ENCODE measurements at places on chromosomes 11 and 22. TPM values are rescaled to one million over a fixed set of nuclear protein-coding genes. Genes with fewer than 3 reads are reported as not detected.

DNA sequence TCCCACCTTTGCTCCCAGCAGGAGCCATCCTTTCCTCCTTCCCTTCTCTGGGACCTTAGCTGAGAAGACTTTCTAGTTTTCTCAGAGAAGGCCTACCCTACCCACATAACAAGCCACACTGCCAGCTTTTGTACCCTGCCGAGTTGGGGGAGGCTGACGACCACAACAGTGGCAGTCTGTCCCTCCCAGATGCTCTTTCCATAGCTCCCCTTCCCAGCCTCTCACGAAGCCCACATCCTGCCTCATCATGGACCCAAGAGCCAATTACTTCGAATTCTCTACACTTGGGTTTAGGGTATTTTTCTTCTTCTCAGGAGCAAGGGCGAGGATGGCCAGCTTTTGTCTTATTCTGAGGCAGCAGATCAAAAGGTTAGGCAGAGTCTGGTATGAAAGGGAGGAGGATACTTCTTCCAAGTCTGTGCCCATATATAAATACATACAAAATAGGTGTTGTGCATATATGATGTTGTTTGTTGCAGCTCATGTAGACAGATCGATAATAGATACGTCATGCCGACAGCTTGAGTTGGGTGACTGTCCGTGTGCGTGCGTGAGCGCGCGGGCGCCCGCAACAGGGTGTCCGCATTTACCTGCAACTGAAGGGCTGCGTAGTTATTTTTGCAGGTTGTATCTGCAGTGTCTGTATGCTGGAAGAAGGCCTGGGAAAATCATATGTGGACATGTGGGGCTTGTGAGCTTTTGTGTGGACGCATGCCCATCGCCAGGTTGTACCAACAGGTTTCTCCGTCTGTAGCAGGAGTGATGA, 846 bp upstream of the NRGN start:
- H3K36me3 ChIP-seq, result no peaks in the 10 kb centered on the region
- peaks cover 8% of the 10 kb centered on the region for H3K27me3 ChIP-seq
- no peak overlapping the region for H3K4me3 ChIP-seq
- peaks cover 6% of the 10 kb centered on the region for H3K4me1 ChIP-seq

DNA sequence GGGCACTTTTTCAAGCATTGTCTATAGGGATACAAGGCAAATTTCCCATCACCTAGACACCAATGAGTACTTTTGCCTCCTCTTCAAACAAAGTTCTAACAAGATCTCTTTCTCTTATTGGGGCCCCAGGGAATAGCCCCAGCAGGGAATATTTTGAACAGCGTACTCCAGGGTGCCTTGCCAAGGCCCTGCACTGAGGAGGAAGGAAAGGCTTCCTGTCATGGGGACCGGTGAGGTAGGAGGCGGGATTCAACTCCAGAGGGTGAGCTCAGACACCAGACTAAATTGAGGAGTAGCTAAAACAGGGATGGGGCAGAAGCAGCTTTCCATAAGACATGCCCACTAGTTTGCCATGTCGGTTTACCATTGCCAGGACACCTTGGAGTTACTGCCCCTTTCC, 28.0 kb upstream of the OR56B4 start:
- H3K27me3 ChIP-seq, result no peaks in the 10 kb centered on the region
- H3K27ac ChIP-seq, result no peak overlapping the region
- no peak overlapping the region for H3K4me3 ChIP-seq
- no peak for DNase-seq

DNA sequence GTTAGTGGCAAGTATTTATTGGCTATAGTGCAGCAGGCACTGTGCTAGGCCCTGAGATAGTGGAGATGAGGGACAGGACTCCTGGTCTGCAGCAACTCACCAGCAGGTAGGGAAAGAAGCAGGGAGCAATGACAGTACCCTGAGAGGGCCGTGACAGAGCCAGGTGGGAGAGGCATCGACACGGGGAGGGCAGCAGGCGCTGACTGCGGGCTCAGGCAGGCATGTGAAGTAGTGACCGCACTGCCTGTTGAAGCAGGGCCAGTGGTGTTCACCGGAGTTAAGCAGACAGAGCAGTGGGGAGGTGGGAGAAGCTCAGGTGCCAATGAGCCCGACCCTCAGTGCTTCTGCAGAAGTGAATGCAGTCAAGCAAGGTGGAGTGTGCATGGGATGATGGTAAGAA, 43.7 kb upstream of the ADA2 start:
- H3K4me3 ChIP-seq, result no peak overlapping the region
- H3K4me1 ChIP-seq, result peaks cover 47% of the 10 kb centered on the region
- H3K27me3 ChIP-seq, result no peaks in the 10 kb centered on the region
- no peak overlapping the region for H3K27ac ChIP-seq
- H3K36me3 ChIP-seq, result no peaks in the 10 kb centered on the region

DNA sequence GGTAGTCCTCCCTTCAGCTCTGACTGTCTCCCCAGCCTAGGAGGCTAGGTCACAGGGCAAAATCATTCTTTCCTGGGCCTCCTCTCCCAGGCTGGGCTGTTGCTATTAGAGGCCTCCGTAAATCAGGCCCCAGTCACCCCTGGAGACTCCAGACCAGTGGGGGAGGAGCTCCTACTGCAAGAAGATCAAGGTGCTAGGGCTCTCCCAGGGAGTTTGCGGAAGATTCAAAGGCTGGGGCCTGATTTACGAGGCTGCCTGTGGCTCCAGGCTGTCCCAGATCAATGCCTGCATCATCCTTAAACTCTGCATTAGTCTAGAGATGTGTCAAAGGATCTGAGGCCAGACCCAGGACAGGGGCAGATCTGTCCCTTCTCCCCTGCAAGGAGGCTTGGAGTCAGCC, 346.2 kb downstream of the TENM4 start:
- H3K4me3 ChIP-seq, result no peak overlapping the region
- H3K27me3 ChIP-seq, result no peaks in the 10 kb centered on the region

DNA sequence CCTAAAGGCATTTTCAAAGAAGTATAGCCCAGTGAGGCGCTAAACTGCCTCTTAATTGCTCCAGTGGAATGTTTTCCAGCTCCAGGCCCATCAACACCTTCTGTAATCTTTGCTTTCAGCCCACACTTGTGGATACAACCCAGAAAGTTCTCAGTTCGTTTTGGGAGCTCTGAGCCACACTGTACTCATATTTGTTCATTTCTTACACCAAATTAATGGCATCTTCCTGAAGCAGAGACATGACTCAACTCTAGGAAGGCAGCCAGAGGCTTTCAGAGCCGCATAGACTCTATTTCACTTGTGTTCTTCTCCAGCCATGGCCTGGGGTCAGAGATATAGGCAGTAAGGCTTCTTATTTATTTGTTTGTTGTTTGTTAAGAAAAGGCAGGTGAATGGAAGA, 175.5 kb upstream of the NCAM1 start:
- no peaks in the 10 kb centered on the region for H3K4me1 ChIP-seq
- peaks cover 2% of the 10 kb centered on the region for H3K27me3 ChIP-seq
- DNase-seq, result no peak
- H3K27ac ChIP-seq, result no peak overlapping the region

- H3K27me3 ChIP-seq, result no peaks in the 10 kb centered on the region
- no peak for DNase-seq
- H3K27ac ChIP-seq, result no peak overlapping the region
- H3K36me3 ChIP-seq, result no peaks in the 10 kb centered on the region
- H3K4me1 ChIP-seq, result peaks cover 14% of the 10 kb centered on the region
Observed at GRCh38 chr11:13762718-13763117, 94.2 kb downstream of the FAR1 start.

- no peak overlapping the region for H3K4me3 ChIP-seq
- H3K36me3 ChIP-seq, result no peaks in the 10 kb centered on the region
- no peaks in the 10 kb centered on the region for H3K4me1 ChIP-seq
- no peak for DNase-seq
- H3K27me3 ChIP-seq, result peaks cover 2% of the 10 kb centered on the region
Observed at GRCh38 chr11:8089791-8090510, 8.9 kb downstream of the TUB start.

- H3K27me3 ChIP-seq, result no peaks in the 10 kb centered on the region
- no peak overlapping the region for H3K4me3 ChIP-seq
- DNase-seq, result no peak
- no peaks in the 10 kb centered on the region for H3K4me1 ChIP-seq
- no peak overlapping the region for H3K27ac ChIP-seq
- H3K36me3 ChIP-seq, result no peaks in the 10 kb centered on the region
Observed at GRCh38 chr22:43329061-43329460, 14.1 kb downstream of the SCUBE1 start.

- DNase-seq, result peak; percentile 80
- peaks cover 6% of the 10 kb centered on the region for H3K36me3 ChIP-seq
- H3K27me3 ChIP-seq, result no peaks in the 10 kb centered on the region
- peaks cover 14% of the 10 kb centered on the region for H3K4me1 ChIP-seq
- no peak overlapping the region for H3K4me3 ChIP-seq
Observed at GRCh38 chr11:93487032-93487483, 56.1 kb downstream of the SMCO4 start.

DNA sequence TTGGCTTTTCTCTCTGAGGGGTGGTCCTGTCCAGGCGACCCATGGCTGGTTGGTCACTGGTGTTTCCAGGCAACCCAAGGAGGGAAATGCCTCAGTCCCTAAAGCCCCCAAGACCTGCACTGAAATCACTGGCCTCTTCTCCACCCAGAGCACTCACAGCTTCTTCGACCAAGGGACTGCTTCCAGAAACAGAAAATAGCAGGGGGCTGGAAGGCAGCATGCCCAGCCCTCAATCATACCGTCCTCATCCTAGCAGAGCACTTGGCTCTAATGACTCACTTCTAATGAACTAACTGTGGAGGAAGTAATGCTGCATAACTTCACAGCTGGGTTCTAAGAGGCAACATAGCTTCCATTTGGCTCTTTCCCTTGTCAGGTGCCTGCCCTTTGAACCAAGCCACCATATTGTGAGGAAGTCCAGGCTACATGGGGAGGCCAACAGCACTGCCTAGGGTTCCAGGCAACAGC, 27.6 kb downstream of the DKK3 start:
- H3K27ac ChIP-seq, result peak overlapping the region; percentile 69
- H3K27me3 ChIP-seq, result no peaks in the 10 kb centered on the region
- H3K36me3 ChIP-seq, result peaks cover 4% of the 10 kb centered on the region
- no peak overlapping the region for H3K4me3 ChIP-seq
- no peak for DNase-seq
- peaks cover 23% of the 10 kb centered on the region for H3K4me1 ChIP-seq

GRCh38 chr11:75040167-75040770, 51.5 kb downstream of the NEU3 start:
- no peak overlapping the region for H3K4me3 ChIP-seq
- H3K4me1 ChIP-seq, result 0 out of 2 replicates have a peak, but pooled peaks cover 9% of the 10 kb centered on the region
- no peaks in the 10 kb centered on the region for H3K36me3 ChIP-seq
- DNase-seq, result no peak
- no peak overlapping the region for H3K27ac ChIP-seq
- H3K27me3 ChIP-seq, result no peaks in the 10 kb centered on the region

DNA sequence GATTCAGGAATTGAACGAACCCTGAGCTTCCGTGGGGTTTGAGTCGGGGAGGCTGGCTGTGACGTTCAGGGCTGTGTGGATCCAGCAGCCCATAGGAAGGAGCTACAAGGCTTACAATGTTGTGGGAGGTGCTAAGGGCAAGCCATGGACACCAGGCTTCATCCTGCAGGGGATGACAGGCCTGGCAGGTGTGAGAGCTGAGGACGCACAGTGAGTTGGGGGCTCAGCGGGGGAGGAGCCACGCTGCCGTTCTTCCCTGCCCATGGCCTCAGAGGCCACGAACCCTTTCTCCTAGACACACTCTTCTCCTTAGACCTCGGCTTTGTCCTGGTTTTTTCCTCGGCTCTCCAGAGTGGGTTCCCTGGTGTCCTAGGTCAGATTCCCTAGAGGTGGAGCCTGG, 113.3 kb upstream of the SLC22A12 start:
- no peak overlapping the region for H3K27ac ChIP-seq
- H3K36me3 ChIP-seq, result no peaks in the 10 kb centered on the region
- H3K27me3 ChIP-seq, result no peaks in the 10 kb centered on the region
- H3K4me1 ChIP-seq, result no peaks in the 10 kb centered on the region
- H3K4me3 ChIP-seq, result no peak overlapping the region
- DNase-seq, result no peak

DNA sequence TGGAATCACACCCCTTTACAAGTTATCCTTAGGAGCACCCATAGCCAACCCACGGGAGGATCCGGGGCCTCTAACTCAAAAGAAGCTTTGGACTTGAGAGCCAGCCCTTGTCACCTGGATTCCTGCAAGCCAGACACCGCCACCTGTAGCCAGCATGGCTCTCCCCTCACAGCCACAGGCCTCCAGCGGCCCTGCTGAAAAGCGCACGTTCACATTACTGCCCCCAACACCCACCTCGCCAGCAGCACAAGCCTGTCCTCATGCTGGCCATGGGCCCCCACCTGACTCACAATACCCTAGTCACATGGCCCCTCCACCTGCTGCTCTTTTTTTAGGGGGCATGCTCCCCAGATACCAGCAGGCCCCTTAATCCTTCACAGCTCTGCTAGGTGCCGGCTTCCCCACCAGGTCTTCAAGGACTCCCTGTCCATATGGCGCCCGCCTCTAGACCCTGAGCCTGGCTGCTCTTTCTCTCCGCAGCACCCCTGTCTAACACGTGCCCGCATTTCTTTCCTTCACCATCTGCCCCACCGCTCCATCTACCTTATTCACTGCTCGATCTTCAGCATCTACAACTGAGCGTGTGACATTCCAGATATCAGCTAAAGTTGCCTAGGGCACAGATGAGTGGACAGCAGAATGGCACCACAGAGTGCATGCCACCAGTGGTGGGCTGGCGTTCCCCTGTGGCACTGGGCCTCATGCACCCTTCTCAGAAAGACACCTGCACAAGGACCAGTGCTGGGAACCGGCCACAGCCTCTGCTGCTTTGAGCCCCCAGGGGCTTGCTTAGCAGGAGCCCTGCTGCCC, 6.6 kb downstream of the CARS1 start:
- peak overlapping the region; percentile 33 for H3K27ac ChIP-seq
- no peaks in the 10 kb centered on the region for H3K27me3 ChIP-seq
- H3K4me1 ChIP-seq, result no peaks in the 10 kb centered on the region
- H3K4me3 ChIP-seq, result no peak overlapping the region

GRCh38 chr11:71206186-71206585, 46.2 kb downstream of the SHANK2 start:
- peaks cover 24% of the 10 kb centered on the region for H3K4me1 ChIP-seq
- H3K27me3 ChIP-seq, result no peaks in the 10 kb centered on the region
- no peak overlapping the region for H3K4me3 ChIP-seq
- peak overlapping the region; percentile 61 for H3K27ac ChIP-seq

Gene ROBO4
- total RNA-seq, result not detected

Gene OR52D1
- total RNA-seq, result not detected

Gene NCAPH2
- 88.9 TPM for total RNA-seq

Gene DCDC1
- not detected for total RNA-seq

Gene SOX6
- 24.0 TPM for total RNA-seq

Gene FAT3
- total RNA-seq, result not detected

Gene LMO1
- not detected for total RNA-seq
